Spleen (tissue), 13 donors: ENCODE measurements at places on chromosomes 13 and 19. TPM values are rescaled to one million over a fixed set of nuclear protein-coding genes. Genes with fewer than 3 reads are reported as not detected.

Gene TMEM190
- not detected for total RNA-seq

Gene ZNF160
- total RNA-seq = 82.4 TPM

Gene SHISA7
- not detected for total RNA-seq

Gene OR4F17
- total RNA-seq = not detected

Gene CD209
- 3.9 TPM for total RNA-seq

Gene LILRB3
- total RNA-seq = 61.5 TPM

Gene SIGLEC11
- 31.3 TPM for total RNA-seq

Gene DHDH
- total RNA-seq = 3.0 TPM

DNA sequence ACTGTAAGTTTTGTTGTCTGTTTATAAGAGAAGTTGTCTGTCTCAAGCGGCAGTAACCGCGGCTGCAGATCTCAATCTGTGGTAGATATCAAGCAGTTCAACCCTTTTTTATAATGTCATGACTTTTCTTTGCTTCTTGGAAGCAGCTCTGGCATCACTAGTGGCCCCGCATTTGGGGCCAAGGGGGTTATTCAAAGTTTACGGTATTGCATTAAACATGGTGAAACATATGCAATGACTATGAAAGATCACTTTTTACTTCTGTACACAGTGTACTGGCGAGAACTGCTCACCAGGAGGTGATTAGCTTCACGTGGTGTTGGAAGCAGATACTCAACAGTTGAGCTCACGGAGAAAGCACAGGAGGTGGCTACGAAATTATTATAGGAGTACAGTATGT is 4.6 kb upstream of the FFAR3 start:
- no peak overlapping the region for H3K27ac ChIP-seq
- DNase-seq = peak; percentile 54
- peaks cover 58% of the 10 kb centered on the region for H3K4me1 ChIP-seq

DNA sequence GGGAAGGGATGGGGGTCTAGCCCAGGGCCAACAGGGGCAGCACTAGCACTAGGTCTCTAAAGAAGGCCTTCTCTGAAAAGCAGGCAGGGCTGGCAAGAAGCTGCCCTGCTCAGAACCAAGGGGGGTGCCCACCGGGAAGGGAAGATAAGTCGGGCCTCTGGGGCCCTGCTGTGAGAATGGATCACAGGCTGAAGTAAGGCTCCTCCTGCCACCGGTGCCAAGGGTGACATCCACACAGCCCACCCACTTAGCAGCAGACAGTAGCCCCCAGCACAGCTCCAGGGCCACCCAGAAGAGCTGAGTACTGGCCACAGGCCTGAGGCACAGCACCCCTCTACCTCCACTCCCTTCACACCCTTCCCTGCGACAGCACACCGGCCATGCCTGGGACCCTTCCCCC is 5.9 kb downstream of the ELL start:
- DNase-seq = no peak
- peaks cover 56% of the 10 kb centered on the region for H3K4me1 ChIP-seq
- H3K27me3 ChIP-seq = no peaks in the 10 kb centered on the region
- no peaks in the 10 kb centered on the region for H3K36me3 ChIP-seq
- no peak overlapping the region for H3K4me3 ChIP-seq
- peak overlapping the region; percentile 74 for H3K27ac ChIP-seq

DNA sequence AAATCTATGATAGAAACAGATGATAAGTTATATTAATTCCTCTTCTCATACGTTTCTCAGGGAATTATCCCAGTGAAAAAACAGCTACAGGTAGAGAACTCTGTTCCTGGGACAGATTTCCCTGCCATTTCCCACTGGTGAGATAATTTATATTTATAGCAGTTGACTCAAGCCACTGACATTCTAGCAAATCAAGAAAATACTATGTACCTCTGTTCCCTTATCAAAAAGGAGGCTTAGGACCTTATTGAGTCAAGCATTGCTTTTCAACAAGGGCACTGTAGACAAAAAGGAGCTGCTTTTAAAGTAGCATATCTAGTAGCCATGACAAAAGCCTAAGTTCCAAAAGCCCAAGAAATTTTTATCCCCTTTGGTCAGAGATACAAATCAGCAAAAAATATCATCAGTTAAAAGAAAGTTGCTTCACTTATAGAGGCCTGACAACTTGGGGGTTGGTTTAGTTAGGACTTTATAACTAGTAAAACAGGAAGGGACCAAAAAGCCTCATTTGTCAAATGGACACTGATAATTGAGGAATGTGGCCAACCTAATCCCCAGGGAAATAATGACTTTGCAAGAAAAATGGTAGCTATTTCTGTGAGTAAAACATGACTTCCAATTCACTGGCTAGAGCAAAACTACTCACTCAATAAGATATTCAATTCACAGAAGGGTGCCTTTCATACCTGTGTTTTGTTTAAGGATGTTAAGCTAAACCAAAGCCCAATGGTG is 652.5 kb downstream of the SLITRK1 start:
- no peaks in the 10 kb centered on the region for H3K4me1 ChIP-seq
- no peak overlapping the region for H3K4me3 ChIP-seq
- no peaks in the 10 kb centered on the region for H3K27me3 ChIP-seq
- DNase-seq = no peak

DNA sequence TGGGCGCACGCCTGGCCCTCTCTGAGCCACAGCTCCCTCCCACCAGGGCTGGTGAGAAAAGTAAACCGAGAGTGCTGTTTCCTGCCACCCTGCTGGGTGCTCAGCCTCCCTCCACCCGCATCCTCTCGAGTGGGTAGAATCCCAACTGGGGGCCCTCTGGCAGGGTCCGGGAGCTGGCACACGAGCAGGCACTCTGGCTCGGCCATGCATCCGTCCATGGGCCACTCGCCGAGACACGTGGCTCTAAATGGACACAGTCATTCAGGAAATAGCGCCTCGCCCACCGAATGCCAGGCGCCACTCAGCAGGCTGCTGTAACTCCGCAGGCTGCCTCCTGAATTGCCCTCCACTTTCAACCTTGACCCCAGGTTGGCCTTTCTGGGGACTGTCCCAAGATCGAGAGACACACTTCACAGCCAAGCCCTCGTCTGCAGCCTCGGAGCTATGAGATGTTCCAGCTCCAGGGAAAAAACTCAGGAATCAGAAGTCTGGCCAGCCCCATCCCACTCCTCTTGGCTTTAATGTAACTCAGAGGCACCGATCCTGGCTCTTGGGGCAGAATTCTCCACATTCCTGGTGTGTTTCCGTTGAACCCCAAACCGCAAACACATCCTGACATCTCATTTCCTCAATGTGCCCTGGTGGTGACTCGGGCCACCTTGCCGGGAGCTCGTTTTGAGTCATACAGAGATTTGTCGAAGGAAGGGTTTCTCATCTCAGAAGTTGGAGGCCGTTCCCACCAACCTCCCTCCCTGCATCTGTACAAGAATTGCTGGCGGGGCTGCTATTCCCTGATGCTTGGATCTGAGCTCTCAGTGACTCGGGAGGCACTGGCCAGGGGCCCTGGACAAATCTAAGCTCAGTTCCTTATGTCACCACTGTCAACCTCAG is 14.1 kb downstream of the KLF2 start:
- DNase-seq = peak; percentile 88
- no peaks in the 10 kb centered on the region for H3K27me3 ChIP-seq
- peak overlapping the region; percentile 64 for H3K27ac ChIP-seq
- peak overlapping the region; percentile 7 for H3K4me3 ChIP-seq
- peaks cover 46% of the 10 kb centered on the region for H3K4me1 ChIP-seq

- no peak overlapping the region for H3K27ac ChIP-seq
- no peaks in the 10 kb centered on the region for H3K27me3 ChIP-seq
- DNase-seq = no peak
- H3K4me3 ChIP-seq = no peak overlapping the region
- peaks cover 11% of the 10 kb centered on the region for H3K4me1 ChIP-seq
Measured at GRCh38 chr13:28537171-28537570, 42.2 kb upstream of the FLT1 start.

GRCh38 chr13:21148557-21149258 is 27.6 kb downstream of the SKA3 start:
- H3K27me3 ChIP-seq = no peaks in the 10 kb centered on the region
- peaks cover 8% of the 10 kb centered on the region for H3K4me1 ChIP-seq
- no peak overlapping the region for H3K4me3 ChIP-seq
- H3K27ac ChIP-seq = no peak overlapping the region
- peaks cover 61% of the 10 kb centered on the region for H3K36me3 ChIP-seq

DNA sequence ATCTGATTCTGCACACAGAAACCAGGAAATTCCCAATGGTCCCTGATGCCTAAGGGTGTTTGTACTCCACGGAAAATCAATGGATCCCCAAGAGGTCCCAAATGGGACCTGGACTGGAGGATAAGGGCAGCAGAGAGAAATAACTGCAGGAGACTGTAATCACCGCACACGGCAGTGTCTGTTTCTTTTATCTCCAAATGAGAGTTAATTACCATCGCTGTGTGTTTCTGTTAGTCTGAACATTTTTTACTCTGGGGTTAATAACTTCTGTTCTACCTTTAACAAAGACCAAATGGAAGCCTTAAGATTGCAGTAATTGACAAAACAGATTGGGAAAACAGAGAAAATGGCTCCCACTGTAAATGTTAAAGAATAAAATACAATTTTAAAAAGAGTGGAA is 320.9 kb downstream of the DCLK1 start:
- H3K27me3 ChIP-seq = no peaks in the 10 kb centered on the region
- DNase-seq = no peak
- no peaks in the 10 kb centered on the region for H3K36me3 ChIP-seq
- no peaks in the 10 kb centered on the region for H3K4me1 ChIP-seq
- no peak overlapping the region for H3K27ac ChIP-seq

- no peaks in the 10 kb centered on the region for H3K36me3 ChIP-seq
- no peaks in the 10 kb centered on the region for H3K27me3 ChIP-seq
- DNase-seq = no peak
- no peak overlapping the region for H3K4me3 ChIP-seq
Measured at GRCh38 chr13:44806826-44807225, 182.4 kb downstream of the NUFIP1 start.

GRCh38 chr13:111968336-111969010 is 98.5 kb upstream of the SOX1 start:
- DNase-seq = no peak
- H3K27ac ChIP-seq = no peak overlapping the region
- no peak overlapping the region for H3K4me3 ChIP-seq

- H3K36me3 ChIP-seq = no peaks in the 10 kb centered on the region
- DNase-seq = no peak
- no peak overlapping the region for H3K4me3 ChIP-seq
- no peaks in the 10 kb centered on the region for H3K27me3 ChIP-seq
Measured at GRCh38 chr13:68234274-68234673, 1004.1 kb upstream of the PCDH9 start.

DNA sequence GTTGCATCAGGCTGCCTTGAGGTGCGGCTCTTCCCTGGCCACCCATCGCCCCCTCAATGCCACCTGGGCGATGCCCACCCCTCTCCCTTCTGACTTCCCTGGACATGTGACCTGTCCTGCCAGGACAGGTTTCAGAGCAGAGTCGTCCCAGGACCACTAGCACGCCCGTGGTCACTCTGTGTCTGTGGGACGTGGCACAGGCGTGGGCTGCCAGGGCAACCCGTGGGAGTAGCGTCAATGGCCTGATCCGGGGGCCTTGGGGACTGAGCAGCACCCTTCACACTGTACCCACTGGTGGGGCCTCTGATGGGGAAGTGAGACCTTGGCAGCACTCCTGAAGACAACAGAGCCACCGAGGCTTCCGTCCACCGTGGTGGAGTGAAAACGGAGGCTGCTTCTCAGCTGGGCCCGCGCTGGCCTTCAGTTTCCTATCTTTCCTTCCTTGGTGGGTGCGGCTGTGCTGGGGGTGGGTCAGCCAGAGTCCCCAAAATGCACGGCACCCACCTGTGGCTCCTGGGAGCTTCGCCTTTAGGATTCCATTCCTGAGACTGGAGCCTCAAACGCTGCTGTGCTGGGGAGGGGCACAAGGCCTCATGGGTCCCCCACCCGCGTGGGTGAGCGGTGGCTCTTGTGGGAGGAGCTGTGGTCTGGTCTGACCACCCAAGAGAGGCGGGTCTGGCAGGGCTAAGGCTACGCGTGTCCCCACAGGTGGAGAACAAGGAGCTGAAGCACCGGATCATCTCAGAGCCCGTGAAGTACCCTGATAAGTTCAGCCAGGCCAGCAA is 26.7 kb upstream of the TMEM255B start:
- H3K4me3 ChIP-seq = no peak overlapping the region
- H3K4me1 ChIP-seq = peaks cover 12% of the 10 kb centered on the region
- DNase-seq = peak; percentile 76
- H3K27ac ChIP-seq = no peak overlapping the region

GRCh38 chr19:51691074-51691583 is 2.0 kb upstream of the SPACA6 start:
- peaks cover 7% of the 10 kb centered on the region for H3K27me3 ChIP-seq
- peak overlapping the region; percentile 76 for H3K4me3 ChIP-seq
- DNase-seq = no peak
- H3K4me1 ChIP-seq = peaks cover 3% of the 10 kb centered on the region
- no peaks in the 10 kb centered on the region for H3K36me3 ChIP-seq
- H3K27ac ChIP-seq = peak overlapping the region; percentile 87

GRCh38 chr13:42086582-42086981 is 38.1 kb downstream of the DGKH start:
- H3K27ac ChIP-seq = no peak overlapping the region
- H3K36me3 ChIP-seq = no peaks in the 10 kb centered on the region
- no peak overlapping the region for H3K4me3 ChIP-seq
- H3K27me3 ChIP-seq = no peaks in the 10 kb centered on the region
- H3K4me1 ChIP-seq = no peaks in the 10 kb centered on the region
- no peak for DNase-seq

GRCh38 chr19:35155441-35155840 is 906 bp downstream of the FXYD5 start:
- no peak for DNase-seq
- H3K27ac ChIP-seq = peak overlapping the region; percentile 91
- peaks cover 29% of the 10 kb centered on the region for H3K4me1 ChIP-seq
- no peaks in the 10 kb centered on the region for H3K27me3 ChIP-seq

GRCh38 chr13:70995338-70995737 is 871.7 kb downstream of the DACH1 start:
- no peaks in the 10 kb centered on the region for H3K27me3 ChIP-seq
- no peak for DNase-seq
- H3K4me1 ChIP-seq = no peaks in the 10 kb centered on the region
- no peak overlapping the region for H3K4me3 ChIP-seq
